ENCODE measurements at places on chromosomes 11 and 22.
A peak's percentile ranks its signal among the peaks of the same experiment; 100 is the strongest.

GRCh38 chr22:44404341-44405020 lies 91.7 kb upstream of the SHISAL1 start:
- DNase-seq = no peak

DNA sequence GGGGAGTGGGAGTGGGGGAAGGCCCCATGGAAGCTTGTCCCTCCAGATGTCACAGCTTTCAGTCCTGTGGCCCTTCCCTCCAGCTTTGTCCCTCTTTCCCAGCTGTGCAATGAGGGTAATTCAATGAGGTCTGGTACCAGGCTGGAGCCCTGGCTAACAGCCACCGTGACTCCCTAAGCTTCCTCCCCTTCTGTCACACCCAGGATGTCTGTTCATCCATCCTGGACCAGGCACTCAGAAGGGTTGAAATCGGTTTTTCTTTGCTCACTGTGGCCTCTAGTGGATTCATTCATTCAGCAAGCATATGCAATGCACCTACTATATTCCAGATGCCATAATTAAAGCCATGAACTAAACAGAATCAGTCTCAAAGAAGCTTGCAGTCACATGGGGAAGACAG lies 38.7 kb downstream of the SYT13 start:
- no peak for DNase-seq

- DNase-seq = no peak
Observed at GRCh38 chr22:50399751-50400331, 56.7 kb downstream of the PPP6R2 start.

GRCh38 chr22:26891429-26891828 lies 234.0 kb downstream of the MIAT start:
- DNase-seq = no peak

DNA sequence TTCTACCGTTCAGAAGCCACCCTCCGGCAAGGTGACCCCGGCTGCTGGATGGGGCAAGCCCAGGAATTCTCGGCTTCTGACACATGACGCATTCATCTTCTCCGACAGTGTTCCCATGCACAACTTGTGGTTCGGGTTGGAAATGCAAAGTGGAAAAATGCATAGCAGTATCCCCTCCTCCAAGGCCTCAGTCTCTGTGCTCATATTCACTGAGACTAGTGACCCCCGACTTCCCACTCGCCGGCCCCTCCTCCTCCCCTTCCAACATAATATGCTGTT lies 70.0 kb upstream of the NTM start:
- no peak for DNase-seq

- DNase-seq = peak; percentile 82
Observed at GRCh38 chr22:42500161-42500835, 19.3 kb downstream of the RRP7A start.

- no peak for DNase-seq
Observed at GRCh38 chr11:47656260-47656885, 14.0 kb upstream of the MTCH2 start.

DNA sequence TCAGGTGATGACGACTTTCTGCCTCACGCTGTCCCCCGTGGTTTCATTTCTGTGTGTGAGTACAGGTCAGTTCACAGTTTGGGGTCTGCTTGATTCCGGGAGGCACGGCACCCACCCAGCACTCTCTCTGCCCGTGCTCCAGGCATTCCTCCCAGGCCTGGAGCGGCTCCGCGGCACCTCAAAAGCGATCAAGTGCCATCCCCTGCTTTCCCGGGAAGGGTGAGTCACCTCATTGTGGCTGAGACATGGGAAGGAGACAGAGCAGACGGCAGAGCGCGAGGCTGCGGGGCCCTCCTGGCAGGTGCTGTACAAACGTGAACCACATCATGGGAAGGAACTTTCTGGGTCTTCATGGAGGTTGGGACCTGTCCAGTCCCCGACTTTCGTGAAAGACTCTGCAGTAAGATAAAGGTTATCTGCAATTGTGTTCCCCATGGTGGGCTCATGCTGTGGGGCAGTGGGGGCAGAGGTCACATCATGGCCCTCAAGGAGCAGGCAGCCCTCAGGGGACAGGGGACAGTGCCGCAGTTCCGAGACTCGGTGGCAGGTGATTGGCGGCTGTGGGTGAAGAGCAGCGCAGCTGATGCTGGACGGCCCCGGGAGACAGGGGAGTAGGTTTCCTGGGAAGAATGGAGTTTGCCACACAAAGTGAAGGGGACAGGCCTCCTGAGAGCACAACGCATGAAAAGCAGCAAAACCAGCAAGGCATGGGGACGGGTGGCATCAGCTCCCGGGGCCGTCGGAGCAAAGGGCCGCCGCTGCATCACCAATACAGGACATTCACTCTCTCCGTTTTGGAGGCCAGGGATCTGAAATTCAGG lies 65.3 kb downstream of the CELSR1 start:
- no peak for DNase-seq

- DNase-seq = no peak
Observed at GRCh38 chr11:2890466-2891294, 5.1 kb upstream of the CDKN1C start.

DNA sequence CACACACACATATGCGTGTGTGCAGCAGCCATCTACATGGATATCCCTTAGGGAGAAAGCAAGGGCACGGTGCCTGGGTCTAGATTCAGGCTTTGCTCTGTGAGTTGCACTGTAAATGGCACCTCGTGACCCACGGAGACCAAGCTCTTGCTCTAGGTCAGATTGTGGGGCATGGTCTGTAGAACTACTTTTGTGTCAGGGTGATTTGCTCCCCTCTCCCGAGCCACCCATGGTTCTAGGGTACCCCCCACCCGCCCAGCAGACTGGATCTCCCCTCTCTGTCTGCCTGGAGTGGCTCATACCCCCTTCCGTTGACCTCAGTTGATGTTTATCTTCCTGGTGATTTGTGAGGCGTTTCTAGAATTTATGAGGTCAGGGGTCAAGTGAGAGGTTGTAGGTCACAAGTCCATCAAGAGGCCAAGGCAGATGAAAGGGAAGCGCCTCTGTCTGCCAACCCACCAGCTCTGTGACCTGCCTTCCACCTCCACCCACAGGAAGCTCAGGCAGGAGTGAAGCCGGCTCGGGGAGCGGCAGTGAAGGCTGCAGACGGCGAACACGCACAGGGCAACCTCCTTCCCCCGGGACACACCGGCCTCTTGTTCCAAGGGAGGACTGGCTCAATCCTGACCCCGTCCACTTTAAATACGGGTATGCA lies 76.2 kb upstream of the TTLL12 start:
- peak; percentile 36 for DNase-seq

- DNase-seq = no peak
Observed at GRCh38 chr11:82105331-82105998, 628.2 kb downstream of the FAM181B start.

GRCh38 chr11:112150517-112150916 lies 13.4 kb downstream of the IL18 start:
- no peak for DNase-seq

- no peak for DNase-seq
Observed at GRCh38 chr11:24267014-24267413, 229.8 kb upstream of the LUZP2 start.

GRCh38 chr11:1234771-1235305 lies 12.0 kb downstream of the MUC5B start:
- DNase-seq = no peak

GRCh38 chr11:107648242-107648641 lies 57.3 kb downstream of the ELMOD1 start:
- DNase-seq = no peak

- DNase-seq = no peak
Observed at GRCh38 chr11:77814848-77815247, 5.7 kb downstream of the RSF1 start.

GRCh38 chr11:5880329-5880728 lies at the start of gene OR52E4:
Gene OR52E4, plus strand, starts transcription at chr11:5880629. Its CDS starts 3,664 bp downstream, at chr11:5884293.
- no peak for DNase-seq

- no peak for DNase-seq
Observed at GRCh38 chr11:12455938-12456337, 78.6 kb downstream of the PARVA start.

DNA sequence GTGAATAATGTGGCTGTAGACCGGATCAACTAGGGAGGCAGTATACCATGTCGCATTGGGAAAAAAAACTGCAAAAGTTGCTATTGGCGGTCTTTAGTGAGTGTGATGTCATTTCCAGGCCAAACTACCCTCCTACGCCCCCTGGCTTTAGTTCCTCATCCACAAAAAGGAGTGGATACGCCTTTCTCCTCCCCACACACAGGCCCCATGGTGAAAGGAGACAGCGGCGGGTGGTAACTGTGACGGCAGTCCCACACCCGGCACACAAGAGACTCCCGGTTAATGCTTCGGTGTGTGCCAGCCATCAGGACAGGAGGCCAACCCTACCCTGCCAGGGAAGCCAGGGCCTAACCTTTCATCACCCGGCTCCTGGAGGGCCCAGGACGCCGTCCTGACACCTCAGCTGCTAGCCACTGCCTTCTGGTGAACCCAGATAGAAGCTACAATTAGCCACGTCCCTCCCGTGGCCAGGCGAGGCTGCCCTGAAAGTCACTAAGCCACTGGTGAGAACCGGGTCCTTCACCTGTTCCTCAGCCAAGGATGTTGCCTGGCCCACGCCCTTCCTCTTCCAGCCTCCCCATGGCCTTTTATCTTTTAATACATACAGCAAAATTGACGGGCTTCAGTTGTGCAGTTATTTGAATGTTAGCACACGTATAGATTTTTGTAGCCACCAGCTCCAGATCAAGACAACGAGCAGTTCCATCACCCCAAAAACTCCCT lies 10.8 kb downstream of the TP53I11 start:
- no peak for DNase-seq

GRCh38 chr11:36249246-36249645 lies 40.0 kb downstream of the COMMD9 start:
- no peak for DNase-seq

DNA sequence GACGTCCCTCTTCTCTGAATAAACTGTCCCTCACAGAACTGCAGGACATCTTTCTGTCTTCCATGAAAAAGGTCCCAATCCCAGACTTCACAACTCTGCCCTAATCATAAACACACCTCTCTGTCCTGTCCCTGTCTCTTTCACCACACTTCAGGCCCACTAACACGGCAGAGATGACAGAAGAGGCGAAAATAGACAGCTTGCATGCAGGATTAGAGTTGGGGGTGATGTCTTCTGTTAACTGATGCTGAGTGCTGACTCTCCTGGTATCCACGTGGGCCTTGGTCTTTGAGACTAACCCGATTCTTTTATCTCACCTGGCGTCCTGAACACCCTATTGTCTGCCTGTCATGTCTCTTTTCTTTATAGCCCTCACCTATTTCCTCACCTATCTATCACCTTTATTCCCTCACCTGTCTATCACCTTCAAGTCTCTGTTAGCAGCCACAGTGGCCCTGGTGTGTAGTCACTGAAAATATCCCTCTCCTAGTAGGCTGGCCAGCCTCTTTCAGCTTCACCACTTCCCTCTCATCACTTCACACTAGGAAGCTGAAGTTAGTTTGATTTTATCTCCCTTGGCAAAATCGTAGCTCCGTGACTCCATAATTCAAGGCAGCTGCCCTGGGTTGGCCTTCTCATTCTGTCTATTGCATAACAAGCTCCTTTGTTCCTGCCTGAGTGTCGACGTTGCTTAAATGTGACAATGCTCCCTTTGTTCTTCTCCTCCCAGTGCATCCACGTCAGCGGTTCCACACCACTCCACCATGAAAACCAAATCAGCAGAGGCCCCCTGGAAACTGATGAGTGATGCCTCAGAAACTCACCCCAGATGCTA lies 30.6 kb upstream of the DRD2 start:
- no peak for DNase-seq

- DNase-seq = peak; percentile 48
Observed at GRCh38 chr11:69801513-69802335, 17.5 kb downstream of the FGF3 start.

DNA sequence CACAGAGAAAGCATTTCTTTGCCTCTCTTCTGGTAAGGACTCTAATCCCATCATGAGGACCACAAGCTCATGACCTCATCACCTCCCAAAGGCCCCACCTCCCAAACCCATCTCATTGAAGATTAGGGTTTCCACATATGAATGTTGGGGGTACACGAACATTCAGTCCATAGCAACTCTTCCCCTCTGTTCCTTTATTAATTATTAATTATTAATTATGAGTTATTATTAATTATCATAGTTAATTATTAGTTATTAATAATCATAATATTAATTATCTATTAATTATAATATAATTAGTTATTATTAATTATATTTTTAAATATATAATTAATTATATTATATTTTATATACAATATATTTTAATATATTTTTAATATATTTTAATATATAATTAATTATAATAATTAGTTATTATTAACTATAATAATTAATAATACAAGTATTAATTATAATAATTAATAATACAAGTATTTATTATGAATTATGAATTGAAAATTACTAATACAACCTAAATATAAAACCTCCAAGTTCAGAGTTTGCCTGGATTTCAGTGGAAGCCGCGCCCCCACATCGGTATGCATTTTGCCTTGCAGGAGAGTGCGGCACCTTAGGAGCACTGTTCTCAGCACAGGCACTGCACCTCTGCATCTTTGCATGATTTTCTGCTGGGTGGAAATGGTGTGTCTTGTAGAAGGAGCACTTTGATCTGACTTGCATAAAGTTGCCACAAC lies 128.0 kb upstream of the FGF3 start:
- no peak for DNase-seq

DNA sequence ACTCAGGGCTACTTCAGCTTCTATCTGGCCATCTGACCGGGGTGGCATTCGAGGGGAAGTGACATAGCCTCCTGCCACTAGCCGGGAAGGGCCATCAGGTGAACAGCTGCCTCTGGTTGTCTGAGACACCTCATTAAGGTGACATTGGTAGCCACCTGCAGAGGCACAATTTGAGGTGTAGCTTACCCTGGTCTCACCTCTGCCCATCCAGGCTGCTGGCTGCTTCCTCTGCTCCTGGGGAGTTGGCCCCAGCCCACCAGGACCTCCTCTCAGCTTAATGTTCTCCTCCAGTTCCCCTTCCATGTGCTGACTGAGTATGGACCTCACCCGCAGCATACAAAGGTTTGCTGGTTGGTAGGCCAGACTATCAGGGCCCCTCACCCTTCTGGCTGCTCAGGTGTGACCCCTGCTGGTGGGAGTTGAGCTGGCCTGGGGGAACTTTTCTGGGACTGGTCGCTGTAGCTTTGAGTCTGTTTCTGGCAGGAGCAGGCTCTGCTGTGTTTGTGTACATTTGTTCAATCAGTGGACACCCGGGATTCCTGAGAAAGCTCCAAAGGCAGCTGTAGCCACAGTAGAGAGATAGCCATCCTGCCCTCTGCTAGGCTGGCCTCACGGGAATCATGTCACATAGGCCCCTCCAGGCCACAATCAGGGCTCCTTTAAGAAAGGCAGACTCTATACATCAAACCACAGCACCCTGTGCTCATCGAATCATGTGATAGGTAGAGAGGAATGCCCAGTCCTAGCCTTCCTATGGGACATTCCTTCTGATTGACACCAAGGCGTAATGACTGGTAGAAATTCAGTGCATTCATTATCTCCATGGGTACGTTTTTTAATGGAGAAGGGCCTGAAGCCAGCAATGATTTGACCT lies 295.1 kb upstream of the PLET1 start:
- peak; percentile 80 for DNase-seq

- no peak for DNase-seq
Observed at GRCh38 chr22:36930041-36930935, 16.9 kb downstream of the CSF2RB start.

GRCh38 chr11:32153747-32154146 lies 62.9 kb downstream of the RCN1 start:
- DNase-seq = no peak

Measured in stimulated activated CD4-positive, alpha-beta T cell treated with anti-CD3 and anti-CD28 coated beads, Interleukin-2, amount 100 ng/mL, for 24 hours (primary cell).